Right hindlimb (tissue), 1 donor: ENCODE measurements at places on chromosomes 13 and 19.

DNA sequence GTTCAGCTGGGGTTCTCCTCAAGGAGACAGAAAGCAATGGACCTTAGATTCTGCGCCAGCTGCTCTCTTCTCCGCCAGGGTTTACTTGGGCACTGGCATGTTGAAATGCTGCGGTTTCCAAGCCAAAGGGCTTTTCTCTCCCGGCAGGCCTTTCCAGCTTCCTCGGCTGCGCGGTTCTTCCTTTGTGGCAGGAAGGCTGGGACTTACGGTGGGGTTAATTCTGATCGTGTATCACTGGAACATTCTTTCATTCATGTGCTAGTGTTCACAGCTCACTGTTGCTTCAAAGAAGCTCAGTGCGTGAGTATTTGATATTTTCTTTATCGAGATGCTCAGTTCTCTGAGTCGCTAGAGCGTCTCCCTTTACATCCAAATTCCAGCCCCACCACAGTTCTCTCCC is 723.2 kb downstream of the UQCRFS1 start:
- DNase-seq: no peak

- no peak for DNase-seq
These were observed 3.1 kb upstream of the JSRP1 start for GRCh38 chr19:2259336-2259735.

GRCh38 chr19:3738477-3739220 is 22.8 kb downstream of the APBA3 start:
- no peak for DNase-seq

DNA sequence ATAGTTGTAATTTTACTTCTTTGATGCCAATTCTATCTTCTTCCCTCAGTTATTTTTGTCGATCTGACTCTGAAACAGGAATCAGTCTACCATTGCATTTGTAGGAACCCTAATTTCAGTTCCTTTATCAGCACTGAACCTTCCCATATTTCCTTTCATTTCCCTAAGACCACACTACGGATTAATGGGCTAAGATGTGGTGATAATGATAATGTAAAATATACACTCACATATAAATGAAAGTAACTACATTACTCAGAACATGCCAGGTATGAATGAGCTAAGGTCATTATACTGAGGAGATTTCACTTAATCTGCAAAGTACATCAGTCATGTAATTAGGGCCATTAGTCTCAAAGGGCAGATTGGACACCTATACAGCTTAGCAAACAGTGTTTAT is 60.2 kb upstream of the RFC3 start:
- DNase-seq: no peak

DNA sequence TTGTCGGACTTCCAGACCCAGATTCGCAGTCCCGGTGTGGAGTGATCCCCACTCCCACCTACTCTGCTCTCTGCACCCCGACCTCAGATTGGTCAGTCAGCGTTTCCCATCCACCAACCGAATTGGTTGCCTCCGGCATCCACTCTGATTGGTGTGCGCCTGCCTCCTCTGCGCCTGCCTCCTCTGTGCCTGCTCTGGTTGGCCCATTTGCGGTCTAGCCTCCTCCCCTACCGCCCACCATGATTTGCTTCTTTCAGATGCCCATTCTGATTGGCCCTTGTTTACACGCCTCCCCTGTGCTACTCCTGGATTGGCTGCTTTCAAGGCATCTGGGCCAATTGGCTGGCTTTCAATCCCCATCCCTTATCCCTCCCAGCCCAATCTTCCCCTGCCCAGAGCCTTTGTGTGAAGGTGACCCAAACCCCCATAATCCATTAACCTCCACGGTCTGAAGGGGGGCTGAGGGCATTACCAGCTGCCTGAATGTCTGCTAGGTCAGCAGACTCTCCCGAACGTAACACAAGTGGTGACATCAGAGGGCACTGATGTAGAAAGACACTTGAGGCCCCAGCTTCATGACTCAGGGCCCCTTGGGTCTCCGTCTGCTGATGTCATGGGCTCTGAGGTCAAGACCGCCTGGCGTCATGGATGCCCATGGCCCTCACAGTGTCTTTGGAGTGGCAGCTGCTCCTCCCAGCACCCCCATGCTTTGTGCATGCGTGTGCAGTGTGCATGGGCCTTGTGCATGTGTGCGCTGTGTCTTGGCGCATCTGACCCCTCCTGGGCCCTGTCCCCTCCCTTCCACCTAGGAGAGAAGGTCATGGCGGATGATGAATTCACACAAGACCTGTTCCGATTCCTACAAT is 80.4 kb downstream of the MAP4K1 start:
- no peak for DNase-seq

GRCh38 chr19:31275068-31275334 is 74.2 kb downstream of the TSHZ3 start:
- DNase-seq: no peak

DNA sequence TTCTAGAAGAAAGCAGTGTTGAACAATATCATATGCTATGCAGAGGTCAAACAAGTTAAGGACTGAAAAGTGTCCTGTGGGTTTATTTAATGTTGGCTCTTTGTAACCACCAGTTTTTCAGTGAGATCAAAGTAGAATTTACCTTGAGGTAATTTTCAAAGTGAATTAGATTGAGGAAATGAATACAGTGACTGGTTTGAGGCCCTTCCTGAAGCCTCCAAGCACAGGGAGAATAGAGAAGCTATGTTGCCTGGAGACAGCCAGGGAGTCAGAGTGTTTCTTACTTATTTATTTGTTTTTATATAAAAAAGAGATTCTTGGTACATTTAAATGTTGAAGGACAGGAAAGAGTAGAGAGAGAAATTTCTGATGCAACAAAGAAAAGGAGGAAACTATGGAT is 954.3 kb upstream of the SPRY2 start:
- DNase-seq: no peak

DNA sequence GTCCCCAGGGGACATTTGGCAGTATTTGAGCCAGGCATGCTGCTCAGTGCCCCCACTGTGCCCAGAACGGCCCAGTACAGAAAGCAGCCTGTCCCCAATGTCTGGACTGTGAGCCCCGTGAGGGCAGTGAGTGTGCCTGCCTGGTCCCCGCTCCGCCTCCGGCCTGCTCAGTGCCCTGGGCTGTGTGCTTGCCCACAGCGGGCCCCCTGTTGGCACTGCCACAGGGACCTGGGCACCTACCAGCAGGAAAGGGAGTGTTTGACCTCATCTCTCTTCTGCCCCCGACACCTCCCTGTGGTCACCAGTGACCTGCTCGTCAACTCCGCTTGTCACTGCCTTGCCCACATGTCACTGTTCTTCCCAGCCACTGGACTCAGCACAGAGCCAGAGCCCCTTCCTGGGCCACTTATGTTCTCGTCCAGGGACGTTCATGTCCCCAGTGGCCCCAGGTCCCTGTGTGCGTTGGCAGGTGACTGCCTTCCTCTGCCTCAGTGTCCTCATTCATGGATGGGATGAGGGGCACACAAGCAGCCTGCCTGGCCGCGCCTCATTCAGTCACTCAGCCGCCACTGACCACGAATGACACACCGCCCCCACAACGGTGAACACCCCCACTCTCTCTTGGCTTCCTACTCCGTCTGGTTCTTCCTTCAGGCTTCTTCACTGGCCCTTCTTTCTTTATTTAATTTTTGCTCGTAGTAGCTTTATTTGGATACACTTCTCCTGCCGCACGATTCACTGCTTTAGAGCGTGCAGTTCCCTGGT is 2.8 kb downstream of the FZR1 start:
- DNase-seq: no peak

GRCh38 chr19:6005321-6006069 is 27.6 kb upstream of the RANBP3 start:
- DNase-seq: no peak

DNA sequence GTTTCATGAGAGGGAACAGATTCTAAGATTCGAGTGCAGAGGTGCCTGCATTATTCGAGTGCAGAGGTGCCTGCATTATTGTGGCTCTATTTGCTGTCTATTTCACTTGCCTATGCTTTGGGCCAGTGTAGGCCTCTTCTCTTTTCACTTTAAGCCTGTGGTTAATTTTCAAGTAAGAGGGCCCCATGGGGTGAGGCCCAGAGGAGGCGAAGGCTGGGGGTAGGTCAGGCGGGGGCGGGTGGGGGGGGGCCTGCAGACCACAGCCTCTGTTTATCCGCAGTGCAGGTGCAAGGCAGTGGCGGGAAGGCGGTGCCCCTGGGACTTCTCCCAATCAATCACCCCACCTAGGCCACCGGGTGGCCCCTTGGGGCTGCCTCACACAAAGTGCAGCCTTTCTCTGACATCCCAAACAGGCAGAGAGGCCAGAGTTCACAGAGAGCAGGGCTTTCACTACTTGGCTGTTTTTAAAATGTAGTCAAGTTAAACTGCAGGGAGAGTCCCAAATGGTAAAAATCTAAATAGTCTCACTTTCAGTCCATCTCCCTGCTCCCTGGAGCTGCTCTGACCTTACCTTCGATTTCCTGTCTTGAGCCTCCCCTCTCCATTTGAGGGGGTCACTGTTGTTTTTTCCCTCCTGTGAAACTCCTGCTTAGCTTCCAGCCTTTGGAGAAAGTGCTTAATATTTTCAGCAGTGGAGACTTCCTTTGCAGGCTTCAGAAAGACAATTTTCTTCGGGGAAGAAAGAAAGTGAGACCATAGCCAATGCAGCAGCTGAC is 249.0 kb downstream of the DLEU7 start:
- peak; percentile 30 for DNase-seq

- no peak for DNase-seq
These were observed 69.2 kb downstream of the ZNF100 start for GRCh38 chr19:21698215-21698614.

- peak; percentile 35 for DNase-seq
These were observed 171.1 kb downstream of the KCTD12 start for GRCh38 chr13:76715075-76715474.

DNA sequence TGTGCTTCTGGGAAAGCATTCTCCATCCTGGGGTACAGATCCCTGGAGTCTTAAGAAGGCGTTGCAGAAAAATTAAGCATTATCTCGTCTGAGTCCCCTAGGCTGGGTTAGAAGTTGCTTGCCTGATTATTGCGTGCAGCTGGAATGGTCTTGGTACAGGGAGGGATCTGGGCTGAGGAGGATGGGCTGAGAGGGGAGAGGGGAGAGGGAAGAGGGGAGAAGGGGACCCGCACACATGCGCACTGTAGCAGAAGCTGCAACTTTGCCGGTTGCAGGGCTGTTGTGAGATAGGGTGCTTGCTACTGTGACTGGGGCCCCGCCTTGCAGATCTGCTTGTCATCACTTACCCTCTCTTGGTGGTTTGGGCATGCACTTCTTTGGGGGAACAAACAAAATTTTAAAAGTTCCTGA is 316.8 kb downstream of the DLEU7 start:
- DNase-seq: peak; percentile 39

- peak; percentile 82 for DNase-seq
These were observed 2.7 kb downstream of the COL5A3 start for GRCh38 chr19:10007371-10008183.

DNA sequence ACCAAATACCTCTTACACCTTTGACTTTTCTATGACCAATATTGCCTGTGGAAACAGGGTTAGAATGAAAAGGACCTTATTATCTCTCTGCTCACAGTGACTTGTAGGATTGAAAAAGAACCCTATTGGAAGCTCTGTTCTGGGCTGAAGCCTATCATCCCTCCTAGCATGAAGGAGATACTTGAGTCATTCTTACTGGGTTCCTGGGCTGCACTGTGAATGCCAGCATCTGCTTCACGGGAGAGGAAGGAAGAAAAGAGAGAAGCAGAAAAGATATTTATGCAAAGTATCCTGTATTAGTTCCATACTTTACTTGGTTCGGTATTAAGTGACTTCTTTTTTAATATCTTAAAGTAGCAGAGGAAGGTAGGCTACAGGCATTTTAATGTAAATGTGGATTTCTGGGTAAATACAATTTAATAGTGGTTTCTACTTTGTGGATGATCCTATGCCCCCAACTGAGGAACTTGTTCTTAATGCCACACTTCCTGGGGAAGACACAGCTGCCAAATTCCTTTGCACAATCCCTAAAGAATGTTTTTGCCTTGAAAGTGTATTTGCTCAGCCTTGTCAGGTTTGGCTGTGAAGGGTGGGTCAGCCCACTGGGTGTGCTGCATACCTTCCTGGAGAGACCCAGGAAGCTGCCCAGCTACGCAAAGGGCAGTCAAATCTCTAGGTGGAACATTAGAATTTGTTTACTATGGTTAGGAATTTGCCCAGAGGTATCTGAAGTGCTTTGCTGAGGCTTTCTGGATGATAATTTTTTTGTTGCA is 13.7 kb upstream of the SCEL start:
- DNase-seq: no peak

DNA sequence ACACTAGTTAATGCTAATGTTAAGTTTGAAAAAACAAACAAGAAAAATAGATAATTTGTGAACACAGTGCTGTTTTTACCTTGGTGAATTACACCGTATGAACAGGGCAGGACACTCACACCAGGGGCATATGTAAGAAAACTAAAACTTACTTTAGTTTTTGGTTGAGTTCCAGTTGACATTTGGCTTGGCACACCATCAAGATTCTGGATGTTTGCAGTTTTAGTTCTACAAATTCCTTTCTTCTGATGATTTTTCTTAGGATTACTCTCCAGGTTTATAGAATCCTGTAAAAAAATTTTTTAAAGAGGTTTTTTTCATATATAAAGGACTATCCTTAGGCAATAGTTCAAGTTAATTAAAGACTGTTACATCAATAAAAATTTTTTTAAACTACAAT is 238.5 kb upstream of the STARD13 start:
- DNase-seq: no peak

GRCh38 chr19:8017808-8018207 is 12.4 kb upstream of the ELAVL1 start:
- no peak for DNase-seq

DNA sequence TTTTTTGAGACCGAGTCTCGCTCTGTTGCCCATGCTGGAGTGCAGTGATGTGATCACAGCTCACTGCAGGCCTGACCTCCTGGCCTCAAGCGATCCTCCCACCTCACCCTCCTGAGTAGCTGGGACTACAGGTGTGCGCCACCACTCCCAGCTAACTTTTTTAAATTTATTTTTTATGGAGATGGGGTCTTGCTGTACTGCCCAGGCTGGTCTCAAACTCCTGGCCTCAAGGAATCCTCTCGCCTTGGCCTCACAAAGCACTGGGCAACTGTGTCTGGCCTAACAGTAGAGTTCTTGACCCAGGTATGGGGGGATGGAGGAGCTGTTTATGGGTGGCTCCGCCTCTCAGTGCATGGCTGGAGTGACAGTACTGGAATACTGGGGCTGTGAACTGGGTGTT is 59.6 kb downstream of the SMARCA4 start:
- no peak for DNase-seq

DNA sequence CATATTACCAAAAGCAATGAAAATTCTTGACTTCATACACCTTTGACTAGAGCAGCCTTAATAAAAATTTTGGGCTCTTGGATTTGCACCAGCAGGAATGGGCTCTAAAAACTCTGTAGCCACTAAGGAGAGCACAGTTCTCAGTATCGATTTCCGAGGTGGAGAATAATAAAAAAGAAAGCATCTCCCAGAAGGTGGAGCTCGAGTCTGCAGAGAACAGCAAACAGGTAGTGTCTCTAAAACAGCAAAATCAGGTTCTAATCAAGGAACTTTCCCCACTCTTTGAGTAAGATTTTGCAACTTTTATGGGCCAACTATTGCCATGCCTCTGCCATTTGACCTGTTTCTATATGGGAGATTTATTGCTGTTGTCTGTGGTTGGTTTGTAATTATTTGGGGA is 258.7 kb upstream of the GPC6 start:
- DNase-seq: no peak

DNA sequence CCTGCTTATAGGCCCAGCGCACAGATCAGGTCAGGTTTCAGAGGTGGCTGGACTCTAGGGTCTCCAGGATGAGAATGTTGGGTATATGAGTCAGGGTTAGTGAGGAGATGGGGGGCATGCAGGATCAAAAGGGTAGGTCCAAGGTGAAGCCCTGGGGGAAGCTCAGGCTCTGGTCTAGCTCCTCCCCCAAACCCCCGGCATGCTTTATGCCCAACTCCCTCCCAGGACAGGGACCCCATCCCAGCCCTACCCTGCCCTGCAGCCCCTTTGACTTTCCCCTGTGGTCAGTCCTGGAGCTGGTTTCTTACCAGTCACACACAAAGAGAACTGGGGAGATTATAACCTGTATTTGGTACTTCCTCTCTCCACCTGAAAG is 9.8 kb upstream of the CEACAM18 start:
- no peak for DNase-seq
